ENCODE measurements at places on chromosomes 3 and 15. TPM values are rescaled to one million over a fixed set of nuclear protein-coding genes. Genes with fewer than 3 reads are reported as not detected.

The LEKR1 gene
- polyA plus RNA-seq = 3.2 TPM

The ZNF502 gene
- 16.8 TPM for polyA plus RNA-seq

The FBN1 gene
- polyA plus RNA-seq = 98.2 TPM

- DNase-seq = no peak
Observed at GRCh38 chr15:82020625-82021394, 25.0 kb downstream of the MEX3B start.

GRCh38 chr3:8157640-8158039, 344.0 kb upstream of the LMCD1 start:
- no peak for DNase-seq

DNA sequence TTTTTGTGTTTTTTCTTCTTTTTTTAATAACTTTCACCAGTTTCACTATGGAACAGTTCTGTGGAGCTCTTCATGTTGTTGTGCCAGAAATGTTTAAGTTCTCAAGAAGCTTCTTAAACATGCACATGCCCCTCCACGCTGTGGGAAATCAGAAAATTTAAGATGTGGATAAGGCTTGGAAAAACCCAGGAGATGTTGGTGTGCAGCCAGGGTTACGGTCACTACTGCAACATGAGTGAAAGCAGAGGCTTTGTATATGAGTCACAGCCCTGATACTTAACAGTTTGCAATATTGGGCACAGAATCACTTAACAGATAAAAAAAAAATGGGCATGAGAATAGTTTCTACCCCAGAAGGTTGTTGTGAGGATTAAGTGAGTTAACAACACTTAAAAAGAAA, 399.9 kb downstream of the LRTM1 start:
- DNase-seq = no peak

DNA sequence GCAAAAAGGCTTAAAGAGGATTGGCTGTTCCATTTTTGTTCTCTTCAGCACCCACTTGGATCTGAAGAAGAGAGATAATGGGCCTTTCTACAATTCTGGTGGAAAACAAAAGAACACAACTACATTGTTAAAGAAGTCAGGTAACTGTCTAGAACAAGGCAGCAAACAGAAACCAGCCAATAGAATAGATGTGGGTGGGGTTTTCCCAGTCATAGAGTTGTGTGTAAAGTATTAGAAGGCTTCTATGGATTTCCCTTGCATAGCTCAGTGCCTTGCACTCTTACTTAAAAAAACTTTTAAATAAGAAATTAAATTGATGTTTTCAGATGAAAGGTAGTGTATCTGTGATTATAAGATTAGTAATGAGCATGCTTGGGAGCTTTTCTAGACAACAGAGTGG, 462.7 kb upstream of the ATP11B start:
- DNase-seq = no peak

Data from left kidney (tissue), 8 donors.